ENCODE measurements at places on chromosomes 4 and X.

DNA sequence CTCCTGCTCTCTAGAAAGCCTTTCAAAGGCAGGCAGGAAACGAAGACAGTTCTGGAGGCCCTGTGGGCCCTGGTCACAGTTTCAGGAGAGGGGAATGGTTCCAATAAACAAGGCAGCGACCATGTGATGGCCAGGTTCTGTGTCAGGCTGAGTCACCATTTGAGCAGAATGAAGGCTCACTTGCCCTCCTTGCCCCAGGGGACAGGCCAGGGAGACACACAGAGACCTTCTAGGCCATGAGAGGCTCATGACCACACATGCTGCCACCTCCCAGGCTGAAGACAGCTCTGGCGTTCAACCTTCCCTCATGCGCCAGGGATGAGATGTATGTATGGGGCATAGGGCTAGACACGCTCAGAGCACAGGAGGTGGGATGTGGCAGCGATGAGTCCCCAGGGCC is 22.9 kb upstream of the TRIM2 start:
- no peak for DNase-seq

- peak; percentile 28 for DNase-seq
Observed at GRCh38 chr4:7956270-7956808, 16.7 kb upstream of the AFAP1 start.

DNA sequence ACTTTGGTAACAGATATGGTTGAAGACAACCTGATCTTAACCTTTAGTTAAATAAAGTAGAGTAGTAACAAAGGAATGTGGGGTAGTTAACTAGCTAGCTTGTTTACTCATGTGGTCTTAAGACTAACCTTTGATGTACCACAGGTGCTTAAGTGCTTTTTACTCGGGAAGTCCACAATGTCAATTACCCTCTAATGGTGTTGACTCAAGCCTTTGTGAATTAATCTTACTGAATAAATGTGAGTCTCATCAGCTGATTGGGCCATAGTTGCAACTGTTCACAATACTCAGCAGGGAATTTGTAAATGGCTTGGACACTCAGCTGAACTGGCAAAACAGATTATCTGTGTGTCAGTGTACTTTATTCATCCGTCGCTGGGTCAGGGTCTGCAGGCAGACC is 119.0 kb upstream of the UGT8 start:
- DNase-seq: no peak

- peak; percentile 79 for DNase-seq
Observed at GRCh38 chrX:3815896-3816664, 102.6 kb upstream of the PRKX start.

DNA sequence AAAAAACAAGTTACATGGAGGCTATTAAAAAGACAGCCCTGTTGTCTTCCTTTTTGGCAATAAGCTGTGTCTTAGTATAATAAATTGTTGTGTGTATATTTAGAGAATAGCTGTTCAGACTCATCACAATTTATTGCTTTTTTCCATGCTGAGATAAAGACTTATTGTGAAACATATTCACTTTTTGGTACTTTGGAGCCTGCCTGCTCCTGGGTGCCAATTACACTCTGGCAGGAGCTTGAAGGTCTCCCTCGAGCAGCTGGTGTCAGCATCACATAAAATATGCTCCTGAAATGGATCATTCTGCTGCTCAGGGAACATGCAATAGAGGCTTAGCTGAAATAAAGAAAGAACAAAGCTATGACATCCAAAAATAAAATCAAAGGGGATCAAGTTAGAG is 211.6 kb upstream of the DKK2 start:
- DNase-seq: no peak

GRCh38 chr4:13642170-13642950 is 14.8 kb upstream of the BOD1L1 start:
- DNase-seq: peak; percentile 52

- DNase-seq: peak; percentile 40
Observed at GRCh38 chr4:157075811-157076577, at the start of gene GLRB. GLRB (plus strand) TSS chr4:157076150; CDS start chr4:157078025, 1,875 bp downstream.

DNA sequence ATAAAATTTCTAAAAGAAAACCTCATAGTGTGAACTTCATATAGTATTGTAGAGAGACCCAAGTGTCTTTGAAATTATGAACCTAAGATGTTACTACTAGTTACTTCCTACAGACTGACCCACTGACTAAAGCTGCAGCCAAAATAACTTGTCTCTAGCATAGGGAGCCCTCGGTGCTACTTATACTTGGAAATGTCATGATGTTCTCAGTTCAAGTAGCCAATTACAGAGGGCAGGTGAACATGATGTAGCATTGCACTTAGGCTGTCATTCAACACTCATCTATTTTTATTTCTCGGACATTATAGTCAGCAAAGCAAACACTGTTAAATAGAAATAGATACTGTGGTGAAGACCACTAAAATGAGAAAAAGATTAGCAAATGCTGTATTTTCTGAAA is 165.6 kb downstream of the AREG start:
- DNase-seq: no peak

DNA sequence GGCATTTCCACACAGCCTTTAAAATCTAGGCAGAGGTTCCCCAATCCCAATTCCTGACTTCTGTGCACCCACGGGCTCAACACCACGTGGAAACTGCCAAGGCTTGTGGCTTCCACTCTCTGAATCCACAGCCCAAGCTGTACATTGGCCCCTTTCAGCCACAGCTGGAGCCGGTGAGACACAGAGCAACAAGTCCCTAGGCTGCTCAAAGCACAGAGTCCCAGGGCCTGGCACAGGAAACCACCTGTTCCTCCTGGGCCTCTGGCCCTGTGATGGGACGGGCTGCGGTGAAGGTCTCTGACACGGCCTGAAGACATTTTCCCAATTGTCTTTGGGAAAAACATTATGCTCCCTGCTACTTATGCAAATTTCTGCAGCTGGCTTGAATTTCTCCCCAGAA is 500.0 kb downstream of the FSTL5 start:
- DNase-seq: no peak

GRCh38 chr4:145625677-145626622 is 6.8 kb downstream of the MMAA start:
- DNase-seq: no peak

DNA sequence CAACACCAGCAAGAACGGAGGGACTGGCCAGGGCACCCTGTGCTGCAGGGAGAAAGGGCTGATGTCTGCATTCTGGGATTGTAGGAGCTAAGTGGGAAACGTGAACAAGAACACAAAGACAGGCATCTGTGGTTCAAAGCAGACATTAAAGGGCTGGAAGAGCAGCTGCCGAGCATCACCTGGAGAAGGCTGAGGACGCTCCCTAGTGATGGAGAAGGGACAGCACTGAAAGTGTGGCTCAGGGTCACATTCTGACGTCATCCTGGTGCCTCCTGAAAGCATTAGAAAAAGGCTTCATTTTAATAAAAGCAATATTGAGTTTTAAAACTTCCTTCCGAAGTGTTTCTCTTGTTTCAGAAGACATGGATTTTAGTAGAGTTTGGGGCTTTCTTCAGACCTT is 62.3 kb downstream of the CLDN22 start:
- no peak for DNase-seq

DNA sequence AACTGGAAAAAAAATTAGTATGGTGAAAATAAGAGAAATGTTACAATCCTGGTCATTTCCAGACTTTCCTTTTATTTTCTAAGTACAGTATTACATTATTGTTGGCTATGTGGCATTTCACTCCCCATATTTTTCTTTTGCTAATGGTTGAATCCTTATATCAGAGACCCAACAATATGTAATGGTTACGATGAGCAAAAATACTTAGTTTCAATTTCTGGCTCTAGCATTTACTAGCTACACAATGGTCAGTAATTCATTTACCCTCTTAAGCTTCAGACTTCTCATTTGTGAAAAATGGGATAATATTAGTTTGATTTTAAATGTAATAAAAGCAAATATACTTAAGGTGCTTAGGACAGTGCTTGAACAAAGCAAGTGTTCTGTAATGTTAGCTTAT is 942.9 kb upstream of the PABPC4L start:
- DNase-seq: no peak
